Esophagus mucosa (tissue), 1 donor: ENCODE measurements at places on chromosomes 13 and 19. TPM values are rescaled to one million over a fixed set of nuclear protein-coding genes. Genes with fewer than 3 reads are reported as not detected.

TBC1D4 gene
- total RNA-seq: 12.2 TPM

NLRP4 gene
- total RNA-seq: not detected

PSG2 gene
- not detected for total RNA-seq

DNA sequence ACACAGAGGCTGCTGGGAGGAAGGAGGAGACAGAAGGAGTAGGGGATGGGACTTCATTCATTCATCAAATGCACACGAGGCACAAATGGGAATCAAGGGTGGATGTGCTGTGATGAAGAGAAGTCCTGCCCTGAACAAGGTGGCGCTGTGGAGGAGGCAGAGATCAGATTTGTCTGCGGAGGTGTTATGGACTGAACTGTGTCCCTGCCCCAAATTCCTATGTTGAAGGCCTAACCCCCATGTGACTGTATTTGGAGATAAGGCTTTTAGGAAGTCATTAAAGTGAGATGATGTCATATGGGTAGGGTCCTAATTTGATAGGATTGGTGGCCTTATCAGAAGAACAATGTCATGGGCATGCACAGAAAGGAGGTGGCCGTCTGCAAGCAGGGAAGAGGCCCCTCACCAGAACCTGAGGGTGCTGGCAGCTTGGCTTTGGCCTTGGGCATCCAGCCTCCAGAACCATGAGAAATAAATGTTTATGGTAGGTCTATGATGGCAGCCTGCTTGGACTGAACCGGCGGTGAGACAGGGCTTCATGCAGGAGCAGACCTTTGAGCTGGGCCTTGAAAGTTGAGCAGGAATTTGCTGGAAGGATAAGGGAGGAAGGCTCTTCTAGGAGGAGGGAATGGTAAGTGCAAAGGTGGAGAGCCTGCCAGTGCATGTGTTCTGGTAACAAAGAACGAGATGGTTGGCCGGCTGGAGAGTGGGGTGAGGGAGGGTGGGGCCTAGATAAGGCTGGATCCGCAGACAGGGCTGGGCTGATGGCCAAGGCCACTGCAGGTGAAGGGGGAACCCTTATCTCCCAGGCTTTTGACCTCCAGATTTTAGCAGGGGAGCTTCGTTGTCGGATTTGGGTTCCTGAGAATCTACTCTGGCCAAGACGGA lies 2.7 kb upstream of the CEBPA start:
- ATAC-seq: no peak

C19orf38 gene
- not detected for total RNA-seq

DNA sequence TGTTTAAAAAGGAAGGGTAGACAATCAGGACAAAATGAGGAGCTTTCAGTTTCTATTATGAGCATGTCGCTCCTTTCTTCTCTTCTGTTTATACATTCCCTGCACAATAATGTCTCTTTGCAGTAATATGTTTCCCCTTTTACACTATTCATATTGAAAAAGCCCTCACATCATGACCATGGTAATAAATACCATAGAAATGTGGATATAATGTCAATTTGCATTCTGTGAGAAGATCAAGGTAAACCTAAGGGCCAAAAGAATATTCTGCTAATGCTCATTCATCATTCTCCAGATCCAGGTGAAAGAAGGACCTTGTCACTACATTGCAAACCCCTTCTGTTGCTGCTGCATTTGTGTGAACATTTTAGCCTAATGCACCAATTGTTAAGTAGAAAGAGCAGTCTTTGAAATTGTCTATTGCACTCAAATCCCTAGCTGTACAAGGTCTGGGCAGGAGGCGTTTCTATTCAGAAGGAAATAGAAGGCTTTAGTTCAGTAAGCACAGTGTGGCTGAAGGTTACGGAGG lies 117.6 kb upstream of the SOX21 start:
- no peak for ATAC-seq

- no peak for ATAC-seq
These were observed 53.1 kb downstream of the FGF9 start for GRCh38 chr13:21723807-21724505.

DNA sequence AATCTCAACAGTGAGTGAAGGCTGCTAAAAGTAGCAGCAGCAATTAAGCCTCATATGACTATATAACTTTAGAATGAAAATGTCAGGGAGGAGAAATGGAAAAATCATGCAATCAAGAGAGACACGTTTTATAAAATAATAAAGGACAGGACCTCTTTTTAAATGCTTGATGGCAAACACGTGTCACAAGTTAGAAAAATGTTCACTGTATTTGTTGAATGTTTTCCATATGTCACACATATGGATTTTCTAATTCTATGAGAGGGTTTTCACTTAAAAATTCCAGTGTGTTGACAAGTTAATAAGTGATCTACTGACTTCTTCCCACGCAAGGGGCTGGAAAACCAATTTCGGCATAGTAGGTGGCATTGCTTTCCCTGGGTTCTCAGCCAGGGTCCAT lies 27.7 kb upstream of the KCTD12 start:
- no peak for ATAC-seq

- no peak for ATAC-seq
These were observed 96.8 kb downstream of the RNF17 start for GRCh38 chr13:24860770-24861169.

GRCh38 chr13:76383676-76384461 lies 502.3 kb downstream of the KCTD12 start:
- ATAC-seq: peak; percentile 47

DNA sequence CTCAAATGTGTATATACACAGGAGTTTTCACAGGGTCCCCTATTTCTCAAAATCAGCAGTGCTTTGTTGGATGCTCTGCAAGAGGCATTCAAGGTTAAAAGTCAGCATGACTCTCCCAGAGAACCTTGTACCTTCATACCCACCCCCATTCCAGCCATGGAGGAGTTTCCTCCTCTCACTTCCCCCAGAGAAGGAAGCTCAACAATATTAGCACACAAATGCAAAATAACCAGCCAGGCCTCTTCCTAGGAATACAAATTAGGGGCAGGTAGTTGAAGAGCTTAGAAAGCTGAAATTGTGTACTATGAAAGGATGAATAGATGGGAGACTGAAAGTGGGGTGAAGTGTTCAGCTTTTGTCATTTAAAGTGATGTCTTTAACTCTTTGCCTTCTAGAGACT lies 43.8 kb downstream of the SPRY2 start:
- no peak for ATAC-seq

GRCh38 chr13:74726206-74726605 lies 592.0 kb upstream of the KLF12 start:
- no peak for ATAC-seq

DNA sequence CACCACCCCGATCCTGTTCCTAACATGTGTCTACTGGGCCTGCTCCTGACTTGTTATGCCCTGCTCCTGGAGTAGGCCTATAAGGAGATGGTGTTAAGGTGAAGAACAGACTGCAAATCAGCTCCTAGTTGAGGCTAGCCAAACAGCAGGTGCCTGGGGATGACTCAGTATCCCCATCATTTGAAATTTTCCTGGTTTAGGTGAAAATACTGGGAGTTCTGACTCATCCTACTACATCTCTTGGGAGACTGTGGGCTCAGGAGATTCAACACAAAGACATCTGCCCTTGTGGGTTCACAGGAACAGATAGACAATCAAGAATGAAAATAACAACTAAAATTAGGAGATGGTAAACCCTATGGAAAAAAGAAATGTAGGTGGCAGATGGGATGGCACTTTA lies 41.2 kb downstream of the BRD4 start:
- ATAC-seq: no peak

HSD17B14 gene
- 0.40 TPM for total RNA-seq

CALR3 gene
- not detected for total RNA-seq

DNA sequence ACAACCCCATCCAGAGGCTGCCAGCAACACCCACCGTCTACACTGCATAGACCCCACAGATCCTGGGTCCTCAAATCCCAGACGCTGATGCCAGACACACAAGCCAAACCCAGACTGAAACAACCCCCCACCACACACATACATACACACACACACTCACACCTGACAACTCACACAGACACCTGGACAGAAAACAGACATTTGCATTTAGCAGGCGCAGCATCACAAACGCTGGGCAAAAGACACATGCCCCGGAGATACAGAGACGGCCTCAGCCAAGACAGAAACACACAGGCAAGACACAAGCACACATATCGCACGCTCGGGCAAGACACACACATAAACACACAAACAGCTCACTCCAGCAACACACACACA lies 1.3 kb downstream of the BBC3 start:
- no peak for ATAC-seq

DNA sequence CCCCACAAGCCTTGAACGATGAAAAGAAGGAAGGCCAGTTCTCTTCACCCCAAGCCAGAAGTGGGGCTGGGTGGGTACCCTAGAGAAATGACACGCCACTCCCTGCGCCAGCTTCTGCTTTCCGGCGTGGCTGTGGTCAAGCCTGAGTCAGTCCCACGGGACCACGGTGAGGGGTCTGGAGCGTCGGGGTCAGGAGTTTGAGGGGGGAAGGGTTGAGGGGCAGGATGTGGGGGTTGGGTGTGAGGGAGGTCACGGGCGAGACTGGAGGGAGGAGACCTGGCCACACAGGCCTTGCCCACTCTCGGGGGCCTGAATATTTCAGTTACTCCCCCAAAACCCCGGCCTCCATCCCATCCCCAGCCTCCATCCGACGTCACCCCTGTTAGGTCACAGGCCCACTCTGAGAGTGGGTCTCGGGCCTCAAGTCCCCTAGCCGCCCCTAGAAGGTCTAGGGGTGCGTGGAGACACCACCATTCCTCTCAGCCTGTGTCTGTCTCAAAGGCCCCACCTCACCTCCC lies 500 bp upstream of the IFI30 start:
- peak; percentile 3 for ATAC-seq

DNA sequence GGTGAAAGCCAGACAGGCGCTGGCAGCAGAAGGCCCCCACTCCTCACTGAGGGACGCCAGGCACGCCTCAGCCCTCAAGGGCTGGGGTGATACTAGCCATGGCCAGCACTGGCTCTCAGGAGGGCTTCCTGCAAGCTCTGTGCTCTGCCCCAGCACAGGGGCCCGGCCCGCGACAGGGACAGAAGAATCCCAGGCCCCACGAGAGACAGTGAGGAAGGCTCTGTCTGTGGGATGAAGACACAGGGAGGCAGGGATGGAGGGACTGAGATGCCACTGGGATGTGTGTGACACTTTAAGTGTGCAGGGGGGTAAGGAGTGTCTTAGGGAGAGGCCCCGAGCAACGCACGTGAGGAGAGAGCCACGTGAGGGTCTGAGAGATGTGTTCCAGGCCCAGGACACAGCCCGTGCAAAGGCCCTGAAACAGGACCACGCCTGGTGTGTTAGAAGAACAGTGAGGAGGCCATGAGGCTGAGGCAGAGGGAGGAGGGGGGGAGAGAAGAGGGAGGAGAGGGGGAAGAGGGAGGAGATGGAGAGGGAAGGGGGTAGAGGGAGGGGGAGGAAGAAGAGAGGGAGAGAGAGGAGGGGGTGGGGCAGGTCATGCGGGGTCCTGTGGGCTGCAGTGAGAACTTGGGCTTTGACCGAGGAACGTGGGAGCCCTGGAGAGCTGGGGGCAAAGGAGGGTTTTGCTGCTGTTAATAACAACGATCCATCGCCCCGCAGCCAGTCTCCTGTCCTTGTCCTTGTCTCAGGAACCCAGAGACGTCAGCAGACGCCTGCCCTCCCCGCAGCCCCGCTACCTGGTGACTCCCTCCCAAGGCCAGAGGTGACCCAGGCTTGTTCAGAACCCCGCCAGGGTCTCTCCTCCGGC lies 7.2 kb downstream of the RPL36 start:
- ATAC-seq: no peak
